Foreskin fibroblast (primary cell): ENCODE measurements at places on chromosomes 1 and 21.

DNA sequence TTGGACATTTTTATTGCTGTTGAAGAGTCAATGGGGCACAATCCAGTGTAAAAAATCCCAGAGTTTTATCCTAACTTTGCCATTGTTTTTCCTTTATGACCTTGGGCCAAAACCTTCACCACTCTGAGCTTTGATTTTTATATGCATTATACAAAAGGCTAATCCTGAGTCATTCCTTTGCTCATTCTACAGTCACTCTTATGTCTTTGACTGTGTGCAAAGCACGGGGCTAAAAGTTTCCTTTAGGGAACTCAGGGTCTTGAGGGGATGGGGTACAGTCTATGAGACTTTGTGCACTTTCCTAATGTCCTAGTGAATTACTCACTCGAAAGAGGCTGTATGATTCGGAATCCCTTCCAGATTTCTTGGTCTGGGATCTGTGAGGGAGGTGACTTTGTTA lies 543.2 kb upstream of the CAMK1G start:
- DNase-seq = peak; percentile 62

GRCh38 chr21:24200052-24200451 lies 1407.2 kb downstream of the MRPL39 start:
- no peak for DNase-seq

- no peak for DNase-seq
These were observed 438.6 kb downstream of the AJAP1 start for GRCh38 chr1:5093042-5093441.

GRCh38 chr1:118149799-118150198 lies 35.2 kb downstream of the SPAG17 start:
- no peak for DNase-seq

- DNase-seq = no peak
These were observed 5.0 kb downstream of the CHRNB2 start for GRCh38 chr1:154572468-154573167.

- DNase-seq = no peak
These were observed 2099.8 kb downstream of the MRPL39 start for GRCh38 chr21:23507501-23507900.

DNA sequence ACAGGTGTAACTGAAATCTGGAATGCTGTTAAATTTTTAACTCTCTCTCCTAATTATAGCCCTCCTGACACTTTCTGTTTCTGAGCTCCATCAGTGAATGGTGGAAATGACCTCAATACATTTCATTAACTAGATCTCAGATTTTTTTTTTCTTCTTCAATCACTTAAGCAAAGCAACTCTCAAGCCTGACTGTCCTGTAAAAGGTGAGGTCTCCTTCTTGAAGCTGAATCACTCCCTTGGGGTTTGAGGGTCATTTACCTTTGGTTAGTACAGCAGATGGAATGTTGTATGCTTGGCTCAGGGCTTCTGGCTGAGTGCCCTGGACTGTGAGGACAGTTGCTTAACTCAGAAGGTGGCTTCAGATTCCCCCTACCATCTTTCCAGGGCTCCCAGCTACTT lies 518.7 kb downstream of the PTPRC start:
- DNase-seq = peak; percentile 10

GRCh38 chr1:20153000-20153418 lies 13.9 kb downstream of the PLA2G2F start:
- DNase-seq = no peak

- DNase-seq = no peak
These were observed 262.5 kb downstream of the NPHP4 start for GRCh38 chr1:5729636-5730145.
